ENCODE measurements at places on chromosomes 6 and 20.

- no peak for DNase-seq
Measured at GRCh38 chr20:61973515-61974356, 91.9 kb downstream of the TAF4 start.

DNA sequence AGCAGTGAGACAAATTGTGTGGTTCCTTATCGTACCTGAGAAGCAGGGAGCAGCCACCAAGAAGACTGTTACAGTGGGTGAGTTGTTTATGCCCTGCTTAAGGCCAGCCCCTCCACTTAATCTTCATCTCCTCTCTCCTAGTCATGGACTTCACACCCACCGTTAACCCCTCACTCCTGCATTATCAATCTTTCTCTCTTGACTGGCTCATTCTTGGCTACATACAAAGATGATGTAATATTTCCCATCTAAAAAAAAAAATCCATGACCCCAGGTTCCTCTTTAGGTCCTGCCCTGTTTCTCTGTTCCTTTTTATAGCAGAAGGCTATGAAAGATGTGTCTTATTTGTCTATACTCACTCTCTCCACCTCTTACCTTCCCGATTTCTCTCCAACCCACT, 72.4 kb downstream of the SHLD1 start:
- no peak for DNase-seq

GRCh38 chr6:55868771-55869479, 6.5 kb downstream of the BMP5 start:
- DNase-seq: no peak

- no peak for DNase-seq
Measured at GRCh38 chr6:55047451-55048044, 126.8 kb upstream of the HCRTR2 start.

GRCh38 chr6:158760618-158761250, 58.4 kb downstream of the EZR start:
- DNase-seq: no peak

GRCh38 chr20:43972692-43973091, 58.0 kb downstream of the TOX2 start:
- DNase-seq: no peak

DNA sequence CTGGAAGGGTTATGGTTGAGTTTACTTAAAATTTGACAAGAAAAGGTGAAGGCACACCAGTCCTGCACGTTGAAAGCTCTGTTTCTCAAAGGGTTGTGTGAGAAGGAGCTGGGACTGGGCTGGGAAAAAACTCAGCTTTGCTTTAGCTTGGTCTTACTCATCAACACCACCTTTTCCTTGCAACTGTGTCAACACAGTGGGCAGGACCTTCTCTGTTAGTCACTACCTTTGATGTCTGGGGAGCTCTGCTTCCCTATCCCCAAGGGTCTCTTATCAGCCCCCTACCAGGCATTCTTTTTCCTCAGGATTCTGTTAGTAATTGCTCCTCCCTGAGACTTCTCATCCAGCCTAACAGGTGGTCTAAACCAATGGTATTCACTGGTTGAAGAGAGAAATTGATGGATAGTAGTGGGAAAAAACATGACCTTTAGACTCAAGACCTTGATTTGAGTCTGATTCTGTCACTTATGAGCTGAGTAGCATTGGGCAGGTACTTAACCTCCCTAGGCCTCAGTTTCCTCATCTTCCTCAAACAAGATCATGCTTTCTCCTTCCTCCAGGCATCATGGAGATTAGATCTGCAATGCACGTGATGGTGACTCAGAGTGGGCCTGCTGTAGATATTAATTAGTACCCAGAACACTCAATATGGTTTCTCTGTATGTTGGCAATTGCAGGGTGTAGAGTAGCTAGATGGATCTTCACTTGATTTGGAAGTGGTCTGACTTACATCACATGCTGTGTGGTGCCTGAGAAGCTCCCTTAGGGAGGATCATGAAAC, 17.2 kb upstream of the FOXA2 start:
- no peak for DNase-seq

GRCh38 chr6:108805611-108806167, 42.5 kb upstream of the ARMC2 start:
- no peak for DNase-seq

GRCh38 chr6:139940741-139941729, 566.6 kb upstream of the CITED2 start:
- peak; percentile 11 for DNase-seq

DNA sequence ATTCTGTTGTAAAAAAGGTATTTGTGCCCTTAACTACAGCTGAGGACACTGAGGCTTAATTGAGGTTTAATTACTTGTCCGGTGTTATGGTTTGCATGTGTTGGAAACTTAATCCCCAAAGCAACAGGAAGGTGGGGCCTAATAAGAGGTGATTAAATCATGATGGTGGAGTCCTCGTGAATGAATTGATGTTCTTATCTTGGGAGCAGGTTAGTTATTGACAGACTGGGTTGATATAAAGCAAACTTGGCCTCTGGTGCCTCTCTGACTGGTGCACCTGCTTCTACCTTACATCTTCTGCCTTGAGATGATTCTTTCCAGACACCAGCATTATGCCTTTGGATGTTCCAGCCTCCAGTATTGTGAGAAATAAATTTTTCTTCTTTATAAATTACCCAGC, 306.5 kb upstream of the HS3ST5 start:
- no peak for DNase-seq

DNA sequence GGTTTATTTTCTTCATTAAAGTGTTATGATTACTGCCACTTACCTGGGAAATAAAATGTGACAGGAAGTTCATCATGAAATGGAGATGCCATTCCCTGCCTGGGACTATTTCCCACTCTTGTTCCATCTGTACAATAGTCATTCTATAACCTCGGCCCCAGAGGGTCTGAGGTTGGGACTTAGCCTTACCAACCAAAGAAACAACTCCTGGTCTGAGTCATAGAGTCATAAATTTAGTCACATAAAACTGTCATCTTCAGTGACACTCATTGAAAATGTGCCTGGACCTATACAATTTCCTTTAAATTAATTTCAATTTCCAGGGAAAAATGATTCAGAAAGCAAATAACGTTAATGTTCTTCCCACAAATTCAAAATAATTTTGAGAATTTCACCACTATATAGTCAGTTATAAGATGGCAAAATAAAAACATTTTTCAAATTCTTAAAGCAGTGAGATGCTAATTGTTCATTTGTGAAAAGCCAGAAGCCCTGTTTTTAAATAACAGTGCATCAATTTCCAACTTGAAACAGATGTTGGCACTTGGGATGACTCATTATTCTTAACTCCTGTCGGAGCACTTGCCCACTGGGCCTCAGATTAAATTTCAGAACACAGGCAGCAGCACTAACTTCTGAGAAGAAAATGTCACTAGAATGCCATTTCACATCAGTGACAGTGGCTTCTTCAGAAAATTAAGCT, 201.2 kb upstream of the SMLR1 start:
- no peak for DNase-seq

GRCh38 chr20:41870869-41871462, 252.8 kb upstream of the CHD6 start:
- DNase-seq: no peak

GRCh38 chr20:11894062-11894461, 23.6 kb upstream of the BTBD3 start:
- no peak for DNase-seq

DNA sequence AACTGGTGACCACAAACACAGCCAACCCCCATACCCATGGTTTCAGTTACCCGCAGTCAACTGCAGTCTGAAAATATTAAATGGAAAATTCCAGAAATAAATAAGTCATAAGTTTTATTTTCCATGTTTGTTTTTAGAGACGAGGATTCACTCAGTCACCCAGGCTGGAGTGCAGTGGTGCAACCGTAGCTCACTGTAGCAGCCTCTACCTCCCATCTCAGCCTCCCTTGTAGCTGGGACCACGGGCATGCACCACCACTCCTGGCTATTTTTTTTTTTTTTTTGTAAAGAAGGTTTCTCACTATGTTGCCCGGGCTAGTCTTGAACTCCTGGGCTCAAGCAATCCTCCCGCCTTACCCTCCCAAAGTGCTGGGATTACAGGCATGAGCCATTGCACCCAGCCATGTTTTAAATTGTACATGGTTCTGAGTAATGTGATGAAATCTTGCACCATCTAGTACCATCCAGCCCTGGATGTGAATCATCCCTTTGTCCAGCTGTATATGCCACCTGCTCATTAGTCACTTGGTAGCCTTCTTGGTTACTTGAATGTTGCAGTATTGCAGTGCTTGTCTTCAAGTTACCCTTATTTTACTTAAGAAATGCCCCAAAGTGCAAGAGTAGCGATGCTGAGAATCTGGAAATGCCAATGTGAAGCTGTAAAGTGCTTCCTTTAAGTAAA, 14.5 kb downstream of the CSNK2A1 start:
- DNase-seq: no peak

GRCh38 chr6:35082733-35083403, 58.3 kb downstream of the TCP11 start:
- no peak for DNase-seq

DNA sequence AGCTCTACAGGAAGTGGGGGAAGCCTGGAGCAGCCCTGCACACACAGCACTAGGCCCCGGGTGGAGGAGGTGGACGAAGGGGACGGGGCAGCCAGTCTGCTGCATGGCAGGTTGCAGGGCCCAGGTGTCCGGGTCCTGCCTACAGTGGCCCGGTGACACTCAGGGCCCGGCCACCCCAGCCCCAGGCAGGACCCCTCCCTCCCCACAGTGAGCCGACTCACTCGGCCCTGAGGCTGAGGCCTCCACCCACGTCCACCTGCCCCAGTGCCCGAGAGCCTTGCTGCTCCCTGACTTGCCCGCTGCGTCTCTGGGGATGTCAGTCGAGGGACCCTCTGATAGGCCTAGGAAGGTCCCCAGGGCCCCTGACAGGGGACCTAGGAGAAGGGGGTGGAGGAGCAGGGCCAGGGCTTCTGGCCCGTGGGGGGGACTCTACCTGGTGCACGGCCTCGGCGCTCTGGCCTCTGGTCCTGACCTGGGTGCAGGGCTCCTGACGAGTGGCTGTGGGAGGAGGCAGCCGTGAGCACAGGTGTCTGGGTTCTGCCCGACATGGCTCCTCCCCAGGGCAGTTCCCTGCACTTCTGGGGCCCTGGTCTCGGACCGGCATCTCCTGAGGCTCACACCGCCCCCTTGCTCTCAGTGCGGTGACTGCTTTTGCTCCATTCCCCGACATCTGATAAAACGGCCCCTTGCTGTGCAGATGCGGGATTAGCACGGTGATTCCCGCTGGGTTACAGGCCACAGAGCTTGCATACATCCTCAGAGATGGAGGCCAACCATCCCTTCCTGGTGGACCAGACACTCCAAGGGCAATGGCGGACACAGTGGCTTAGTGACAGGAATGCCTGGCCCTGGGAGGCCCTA, 20.1 kb downstream of the FRMD1 start:
- no peak for DNase-seq

- no peak for DNase-seq
Measured at GRCh38 chr6:53594596-53594995, 49.7 kb upstream of the GCLC start.

DNA sequence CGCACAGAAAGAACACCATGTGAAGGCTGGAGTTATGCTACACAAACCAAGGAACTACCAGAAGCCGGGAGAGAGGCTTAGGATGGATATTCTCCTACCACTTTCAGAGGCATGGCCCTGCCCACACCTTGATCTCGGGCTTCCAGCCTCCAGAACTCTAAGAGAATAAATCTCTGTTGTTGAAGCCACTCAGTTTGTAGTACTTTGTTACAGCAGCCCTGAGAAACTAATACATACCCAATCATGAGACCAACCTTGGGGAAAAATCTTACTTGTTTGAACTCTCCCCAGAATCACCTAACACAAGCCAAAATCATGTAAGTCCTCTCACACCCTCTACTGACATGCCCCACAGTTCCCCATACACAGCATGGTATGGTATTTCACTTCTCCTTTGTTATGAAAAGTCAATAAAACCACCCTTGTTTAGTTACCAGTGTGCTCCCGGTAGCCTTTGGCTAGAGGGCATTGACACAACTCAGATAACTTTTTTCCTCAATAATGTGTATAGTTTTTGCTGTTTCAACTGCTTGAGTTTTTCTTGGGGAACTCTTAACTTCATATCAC, 40.7 kb upstream of the SLC2A12 start:
- DNase-seq: no peak

- DNase-seq: no peak
Measured at GRCh38 chr6:12030993-12031550, 19.0 kb downstream of the HIVEP1 start.

DNA sequence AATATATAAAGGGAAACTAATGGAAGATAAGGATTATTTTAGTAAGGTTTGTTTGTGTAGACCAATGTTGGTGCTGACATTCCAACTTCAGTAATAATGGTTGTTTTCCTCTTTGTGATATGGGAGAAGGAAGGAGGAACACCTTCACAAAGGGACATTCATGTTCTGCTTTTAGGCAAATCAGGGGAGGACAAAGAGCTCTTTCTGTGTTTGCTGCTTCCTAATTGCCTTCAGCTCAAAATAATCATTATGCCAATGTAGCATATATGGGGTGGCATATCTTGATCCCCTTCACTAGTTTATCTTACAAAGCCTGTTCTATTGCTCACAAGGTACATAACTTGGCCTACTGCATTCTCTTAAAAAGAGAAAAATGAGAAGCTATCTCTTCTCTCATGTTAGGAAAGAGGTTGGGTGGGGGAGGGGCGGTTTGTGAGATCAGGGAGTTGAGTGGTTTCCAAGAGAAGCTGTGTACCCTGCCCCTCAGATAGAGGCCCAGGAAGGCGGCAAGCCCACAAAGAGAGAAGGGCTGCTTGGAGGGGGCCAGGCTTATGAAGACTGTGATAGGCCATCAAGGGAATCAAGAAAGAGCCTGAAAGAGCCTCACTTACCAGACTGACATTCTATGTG, 4.7 kb upstream of the ADGRG6 start:
- no peak for DNase-seq

Measured in GOT3 (cell line).